Hepatic stellate cell (primary cell): ENCODE measurements at places on chromosomes 5 and 9.

DNA sequence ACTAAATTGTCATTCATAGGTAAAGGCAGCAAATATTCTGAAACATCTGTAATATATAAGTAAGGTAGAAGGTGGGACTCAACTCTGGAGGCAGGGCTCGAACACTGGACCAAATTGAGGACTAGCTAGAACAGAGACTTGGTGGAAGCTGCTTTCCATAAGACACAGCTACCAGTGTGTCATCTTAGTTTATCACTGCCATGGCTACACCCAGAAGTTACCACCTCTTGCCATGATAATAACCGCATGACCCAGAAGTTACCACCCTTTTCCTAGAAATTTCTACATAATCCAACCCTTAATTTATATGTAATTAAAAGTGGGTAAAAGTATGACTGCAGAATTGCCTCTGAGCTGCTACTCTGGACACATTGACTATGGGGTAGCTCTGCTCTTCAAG, 99.7 kb downstream of the STARD4 start:
- no peak for DNase-seq

GRCh38 chr5:158553962-158554336, 545.8 kb downstream of the EBF1 start:
- DNase-seq = no peak

GRCh38 chr5:169978714-169979113, 1.6 kb downstream of the INSYN2B start:
- no peak for DNase-seq

DNA sequence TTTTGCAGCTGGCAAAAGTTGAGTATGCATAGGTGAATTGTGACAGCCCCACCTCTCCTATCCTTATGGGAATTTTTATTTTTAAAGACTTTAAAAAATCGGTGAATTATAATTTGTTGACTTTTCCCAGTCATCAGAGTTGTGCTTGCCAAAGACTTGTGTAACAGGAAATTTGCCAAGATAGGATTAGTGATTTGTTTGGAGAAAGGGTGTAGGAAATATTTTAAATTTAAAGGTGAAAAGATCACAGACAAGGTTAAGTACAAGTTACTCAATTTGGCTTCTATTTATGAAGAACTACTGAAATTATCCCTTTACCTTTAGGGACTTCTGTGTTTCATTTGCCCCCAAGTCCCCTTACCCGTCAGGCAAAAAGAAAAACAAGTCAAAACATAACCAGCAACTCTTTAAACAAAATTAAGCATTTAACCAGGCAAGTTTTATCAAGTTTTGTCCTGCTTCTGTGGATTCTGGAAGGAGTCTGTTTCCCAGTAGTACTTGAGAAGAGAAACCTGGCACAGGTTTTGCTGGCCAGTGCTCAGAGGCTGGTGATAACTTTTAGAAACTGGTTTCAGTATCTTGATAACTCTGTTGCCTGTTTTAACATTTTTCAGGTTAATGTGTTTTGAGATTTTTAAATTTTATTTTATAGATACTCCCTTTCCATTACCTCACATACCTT, 285.4 kb downstream of the MAST4 start:
- no peak for DNase-seq

DNA sequence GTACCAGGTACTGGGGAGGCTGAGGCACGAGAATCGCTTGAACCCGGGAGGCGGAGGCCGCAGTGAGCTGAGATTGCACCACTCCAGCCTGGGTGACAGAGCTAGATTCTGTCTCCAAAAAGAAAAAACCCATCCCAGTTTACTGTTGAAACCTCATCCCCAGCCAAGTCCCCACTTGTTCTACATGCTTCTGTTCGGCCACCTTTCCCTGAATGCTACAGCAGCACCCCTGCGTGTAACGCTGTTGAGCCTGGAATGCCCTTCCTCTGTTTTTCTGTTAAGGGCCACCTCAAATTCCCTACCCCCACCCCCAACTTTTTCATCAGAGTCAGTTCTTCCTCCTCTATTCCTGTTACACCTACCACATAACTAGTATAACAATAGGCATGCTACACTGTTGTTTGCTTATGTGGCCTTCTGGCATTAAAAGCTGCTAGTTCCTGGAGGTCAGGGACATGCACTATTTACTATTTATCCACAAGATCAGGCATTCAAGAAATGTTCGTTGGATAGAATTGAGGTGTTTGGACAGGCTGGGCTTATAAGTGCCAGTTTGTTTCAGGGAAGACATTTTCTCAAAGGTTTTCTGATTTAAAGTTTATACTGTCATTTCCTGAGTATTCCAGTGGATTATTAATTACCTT, 47.1 kb upstream of the C5orf47 start:
- no peak for DNase-seq

GRCh38 chr9:136074706-136075105, 20.4 kb downstream of the NACC2 start:
- no peak for DNase-seq

DNA sequence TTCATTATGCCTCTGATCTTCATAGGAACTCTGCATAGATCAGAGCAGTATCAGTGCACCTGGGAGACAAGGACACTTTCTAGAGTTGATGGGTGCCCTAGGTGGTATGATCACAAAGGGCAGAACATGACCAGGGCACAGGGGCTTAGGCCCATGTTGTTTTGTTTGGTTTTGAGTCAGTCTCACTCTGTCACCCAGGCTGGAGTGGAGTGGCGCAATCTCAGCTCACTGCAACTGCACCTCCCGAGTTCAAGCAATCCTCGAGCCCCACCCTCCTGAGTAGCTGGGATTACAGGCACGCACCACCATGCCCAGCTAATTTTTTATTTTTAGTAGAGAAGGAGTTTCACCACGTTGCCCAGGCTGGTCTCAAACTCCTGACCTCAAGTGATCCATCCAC, 17.6 kb downstream of the ALDH7A1 start:
- DNase-seq = no peak

GRCh38 chr9:20189871-20190270, 401.0 kb upstream of the SLC24A2 start:
- no peak for DNase-seq

- no peak for DNase-seq
These were observed 53.9 kb downstream of the KCNN2 start for GRCh38 chr5:114415760-114416159.

DNA sequence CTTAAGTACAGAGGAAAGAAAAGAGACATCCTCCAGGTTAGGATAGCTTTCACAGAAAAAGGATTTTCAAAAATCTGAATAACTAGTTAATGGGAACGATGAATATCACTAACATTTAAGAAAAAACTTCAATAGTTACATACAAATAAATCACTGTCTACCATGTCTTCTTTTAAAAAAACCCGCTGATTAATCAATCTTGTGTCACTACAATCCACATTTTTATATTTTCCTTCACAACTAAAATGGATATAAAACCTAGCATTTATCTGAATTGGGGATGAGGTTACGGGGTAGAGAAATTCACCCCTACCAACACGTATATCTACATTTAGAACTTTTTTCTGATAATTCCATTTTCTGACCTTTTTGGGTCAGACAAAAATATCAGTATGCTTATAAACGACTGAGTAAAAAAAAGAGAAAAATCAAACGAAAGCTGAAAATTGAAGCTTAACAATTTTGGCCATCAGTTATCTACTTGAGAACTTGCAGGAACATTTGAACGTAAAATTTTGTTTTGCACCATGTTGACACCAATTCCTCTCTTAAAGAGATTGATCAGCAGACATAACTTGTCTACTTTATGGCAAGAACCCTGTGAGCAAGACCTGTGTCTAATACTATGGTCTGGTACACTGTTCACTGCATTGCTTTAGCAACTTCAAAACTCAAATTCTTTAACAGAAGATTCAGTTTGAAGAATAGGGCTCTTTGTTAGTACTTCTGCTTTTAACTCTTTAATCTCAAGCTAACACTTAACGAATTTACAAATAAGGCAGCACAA, 4.8 kb downstream of the NR3C1 start:
- no peak for DNase-seq

DNA sequence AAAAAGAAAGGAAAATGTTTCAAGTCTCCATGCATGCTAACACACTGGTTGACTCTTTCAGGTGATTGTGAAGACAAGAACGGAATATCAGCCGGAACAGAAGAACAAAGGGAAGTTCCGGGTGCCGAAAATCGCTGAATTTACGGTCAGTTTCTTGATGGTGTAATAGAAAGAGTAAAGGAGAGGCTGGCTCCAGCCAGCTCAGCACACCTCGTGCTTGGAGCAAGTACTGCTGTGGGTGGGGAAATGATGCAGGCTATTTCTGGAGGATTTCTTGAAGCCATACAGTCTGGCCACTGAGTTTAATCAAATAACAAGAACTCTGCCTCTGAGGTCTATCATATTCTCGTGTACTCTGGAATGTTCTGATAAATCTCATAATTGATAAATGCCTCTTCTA, 18.7 kb downstream of the NSG2 start:
- DNase-seq = no peak

- DNase-seq = no peak
These were observed 329.4 kb downstream of the KIF4B start for GRCh38 chr5:155342956-155343355.

- DNase-seq = no peak
These were observed 142.3 kb downstream of the MEF2C start for GRCh38 chr5:88740604-88741185.

GRCh38 chr5:172586125-172587060, 54.7 kb upstream of the NEURL1B start:
- no peak for DNase-seq

GRCh38 chr9:90616806-90617205, 25.8 kb downstream of the DIRAS2 start:
- DNase-seq = no peak

- no peak for DNase-seq
These were observed 70.1 kb upstream of the UNC5A start for GRCh38 chr5:176740131-176740701.

- DNase-seq = peak; percentile 58
These were observed 101.6 kb upstream of the SPRY4 start for GRCh38 chr5:142426129-142427014.
